NCI-H187 (cell line): ENCODE measurements at places on chromosomes 4 and X.

- no peak for DNase-seq
Measured at GRCh38 chrX:79719568-79720231, 294.9 kb upstream of the TBX22 start.

- no peak for DNase-seq
Measured at GRCh38 chrX:111100191-111100590, 4.2 kb downstream of the PAK3 start.

DNA sequence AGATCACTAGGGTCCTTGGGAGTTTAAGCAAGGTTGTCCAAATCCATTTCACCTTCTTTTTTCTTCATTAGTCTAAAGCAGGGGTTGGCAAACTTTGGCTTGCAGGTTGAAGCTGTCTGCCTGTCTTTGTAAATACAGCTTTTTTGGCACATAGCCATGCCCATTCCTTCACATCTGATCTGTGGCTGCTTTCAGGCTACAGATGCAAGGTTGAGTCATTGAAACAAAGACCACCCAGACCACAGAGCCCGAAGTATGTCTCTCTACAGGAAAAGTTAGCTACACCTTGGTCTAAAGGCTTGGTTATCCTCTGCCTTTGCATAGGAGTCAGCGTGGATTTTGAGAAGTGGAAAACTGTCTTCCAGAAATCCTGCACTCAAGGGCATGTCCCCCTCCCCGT is 238.1 kb upstream of the STS start:
- DNase-seq, result no peak

GRCh38 chr4:155106629-155107028 is 101.8 kb upstream of the NPY2R start:
- DNase-seq, result no peak

- no peak for DNase-seq
Measured at GRCh38 chr4:7285244-7286094, 93.1 kb downstream of the SORCS2 start.

- DNase-seq, result no peak
Measured at GRCh38 chrX:97199501-97199900, 315.8 kb downstream of the RPA4 start.

GRCh38 chr4:30586850-30587249 is 133.3 kb upstream of the PCDH7 start:
- no peak for DNase-seq

- DNase-seq, result no peak
Measured at GRCh38 chr4:185709802-185710486, 102.0 kb downstream of the SORBS2 start.

DNA sequence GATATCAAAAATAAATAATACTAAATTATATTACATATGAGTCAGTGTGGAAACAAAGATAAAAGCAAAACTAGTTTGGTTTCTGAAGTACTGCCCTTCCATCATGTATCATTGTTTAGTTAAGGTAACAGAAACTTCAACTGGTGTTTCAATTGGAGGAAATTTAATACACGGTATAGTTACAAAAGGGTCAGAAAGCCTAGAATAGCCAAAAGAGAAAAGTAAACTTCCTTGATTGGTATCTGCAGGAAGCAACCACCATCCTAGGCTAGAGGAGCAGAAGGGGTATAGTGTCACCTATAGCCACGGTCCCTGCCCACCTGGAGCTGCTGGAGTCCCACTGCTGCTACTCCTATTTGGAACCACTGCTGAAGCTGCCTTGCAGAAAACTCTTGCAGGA is 185.6 kb downstream of the SLC7A11 start:
- DNase-seq, result no peak

- DNase-seq, result no peak
Measured at GRCh38 chr4:515251-515650, 16.2 kb downstream of the PIGG start.

- no peak for DNase-seq
Measured at GRCh38 chrX:15512401-15512965, 11.9 kb downstream of the BMX start.

DNA sequence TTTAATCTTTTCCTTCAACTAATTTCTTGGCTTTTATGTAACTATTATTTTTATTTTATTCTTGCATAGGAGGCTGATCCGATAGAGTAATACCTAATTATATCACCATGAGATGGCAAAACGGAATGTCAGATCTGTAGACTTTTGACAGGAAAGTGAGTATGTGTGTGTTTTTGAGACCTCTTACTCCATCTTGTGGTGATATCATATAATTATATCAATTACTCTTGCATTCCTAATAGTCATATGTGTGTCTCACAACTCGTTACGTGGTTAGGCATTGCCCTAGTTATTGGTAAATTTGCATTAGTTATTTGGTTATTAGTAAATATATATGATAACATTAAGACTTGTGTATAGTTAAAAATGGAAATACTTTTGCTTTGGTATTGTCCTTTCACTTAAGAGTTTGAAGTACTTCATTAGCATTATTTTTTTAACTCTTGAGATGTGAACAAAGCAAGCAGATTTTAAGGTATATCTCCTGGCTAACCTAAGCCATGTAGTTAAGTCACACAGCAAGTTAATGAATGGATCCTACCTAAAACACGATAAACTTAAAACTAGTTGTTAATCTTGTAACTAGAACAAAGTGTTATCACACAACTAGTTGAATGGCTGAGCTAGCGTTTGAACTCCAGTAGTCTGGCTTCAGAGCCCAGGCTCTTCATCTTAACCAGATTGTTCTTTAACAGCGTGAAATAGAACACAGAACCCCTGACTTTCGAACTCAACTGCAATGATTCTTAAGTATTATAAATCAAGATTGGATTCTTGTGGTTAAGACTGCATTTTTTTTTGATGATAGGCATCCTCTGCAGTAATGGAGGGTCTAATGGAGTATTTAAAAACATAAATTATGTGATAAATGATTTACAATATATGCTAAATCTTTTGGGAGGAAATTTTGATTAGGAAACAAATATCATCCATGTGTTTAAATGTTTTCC is 67.1 kb downstream of the PGRMC2 start:
- DNase-seq, result no peak

- no peak for DNase-seq
Measured at GRCh38 chr4:183447646-183448045, 3.2 kb downstream of the CDKN2AIP start.
